ENCODE measurements at places on chromosomes 5 and 9.
A peak's percentile ranks its signal among the peaks of the same experiment; 100 is the strongest.

DNA sequence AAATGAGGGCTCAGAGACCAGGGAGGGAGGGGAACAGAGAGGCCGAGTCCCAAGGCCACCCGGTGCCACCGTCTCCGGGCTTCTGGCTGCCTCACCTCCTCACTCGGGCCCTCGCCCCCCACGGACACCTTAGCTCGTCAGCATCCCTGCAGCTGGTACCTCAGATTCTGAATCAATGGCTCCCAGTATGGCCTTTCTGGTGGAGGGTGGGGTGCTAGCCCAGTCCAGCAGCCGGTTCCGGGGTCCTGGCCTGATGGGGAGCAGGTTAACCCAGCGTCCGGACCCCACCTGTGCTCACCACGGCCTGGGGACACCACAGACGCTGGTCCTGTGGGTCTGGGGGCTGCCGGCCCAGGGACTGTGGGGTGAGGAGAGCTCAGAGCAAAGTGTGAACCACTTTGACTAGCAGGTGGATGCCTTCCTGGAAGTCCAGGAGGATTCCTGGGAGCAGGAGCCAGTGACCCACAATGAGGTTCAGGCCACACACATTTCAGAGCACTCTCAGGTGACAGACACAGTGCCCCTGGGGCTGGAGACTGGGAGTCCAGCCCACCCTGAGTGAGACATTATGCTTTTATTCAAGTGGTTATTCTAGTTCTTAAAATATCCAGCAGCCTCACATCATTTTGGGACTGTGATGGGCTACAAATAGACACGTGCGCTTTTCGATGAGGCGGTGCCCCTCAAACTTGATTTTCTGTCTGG lies 53.3 kb downstream of the AHRR start:
- DNase-seq: peak; percentile 19

- DNase-seq: no peak
Measured at GRCh38 chr5:63553073-63553472, 409.2 kb downstream of the HTR1A start.

DNA sequence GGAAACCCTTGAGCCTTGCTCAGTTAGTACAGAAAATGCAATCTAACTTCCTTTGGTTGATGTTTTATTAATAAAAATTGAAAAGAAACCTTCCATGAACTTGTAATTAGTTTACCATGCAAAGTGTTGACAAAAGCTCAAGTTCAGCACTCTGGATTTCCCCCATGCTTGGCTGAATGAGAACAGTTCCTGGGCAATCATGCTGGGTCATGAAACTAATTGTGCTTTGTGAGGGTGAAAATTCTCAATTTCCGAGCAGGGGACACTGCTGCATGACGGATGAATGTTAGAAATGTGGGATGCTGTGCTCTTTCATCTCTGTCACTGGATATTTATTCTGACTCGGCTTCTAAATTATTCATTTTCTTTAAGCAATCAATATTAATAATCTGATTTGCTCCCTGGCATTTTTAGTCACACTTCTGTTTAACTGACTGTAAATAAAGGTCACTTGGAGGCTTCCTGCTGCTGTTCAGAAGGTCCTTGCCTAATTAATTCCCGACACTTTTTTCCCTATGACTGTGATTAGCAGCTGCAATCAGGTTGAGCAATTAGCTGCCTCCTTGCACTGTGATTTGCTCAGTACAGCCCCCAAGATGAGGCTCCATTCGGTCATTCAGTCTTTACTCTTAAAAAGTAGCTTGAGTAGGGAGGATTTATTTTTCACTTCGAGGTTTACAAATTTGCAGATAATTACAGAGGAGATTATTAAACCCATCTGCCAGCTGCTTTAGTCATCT lies 678.1 kb upstream of the ZNF608 start:
- no peak for DNase-seq

GRCh38 chr9:101848485-101848919 lies 110.1 kb upstream of the GRIN3A start:
- no peak for DNase-seq

- no peak for DNase-seq
Measured at GRCh38 chr5:118557251-118557661, 431.1 kb downstream of the DTWD2 start.

DNA sequence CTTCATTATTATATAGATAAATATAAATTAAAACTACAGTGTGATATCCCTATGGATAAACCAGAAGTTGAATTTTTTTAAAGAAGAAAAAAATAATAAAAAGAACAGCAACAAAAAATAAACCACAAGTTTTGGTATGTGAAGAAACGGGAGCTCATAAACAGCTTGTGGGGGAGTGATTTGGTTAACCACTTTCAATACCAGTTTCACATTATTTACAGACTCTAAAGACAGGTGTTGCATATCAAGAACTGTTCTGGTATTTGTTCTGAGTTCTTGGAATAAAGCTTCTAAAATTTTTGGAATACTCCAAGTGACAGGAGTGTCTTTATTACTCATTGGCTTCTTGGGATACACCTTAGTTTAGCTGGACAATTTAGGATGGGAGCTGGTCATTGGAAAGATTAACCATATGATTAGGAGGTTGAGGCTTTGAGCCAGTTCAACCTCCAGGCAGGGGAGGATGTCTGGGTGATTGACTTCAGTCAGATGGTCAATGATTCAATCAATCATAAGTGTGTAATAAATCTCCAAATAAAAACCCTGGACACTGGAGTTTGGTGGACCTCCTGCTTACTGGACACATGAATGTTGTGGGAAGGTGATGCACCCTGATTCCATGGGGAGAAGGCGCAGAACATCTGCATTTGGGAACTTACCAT lies 2223.1 kb upstream of the C9orf72 start:
- no peak for DNase-seq

- no peak for DNase-seq
Measured at GRCh38 chr9:96585426-96585825, 34.2 kb downstream of the CDC14B start.

All from liver (tissue), 10 donors.